ENCODE measurements at places on chromosomes 2 and 18. TPM values are rescaled to one million over a fixed set of nuclear protein-coding genes. Genes with fewer than 3 reads are reported as not detected.

The TUBA3E gene
- not detected for total RNA-seq

The SETBP1 gene
- 22.6 TPM for total RNA-seq

The TRIP12 gene
- total RNA-seq = 246 TPM

The MOGAT1 gene
- not detected for total RNA-seq

The ALPI gene
- total RNA-seq = not detected

The BABAM2 gene
- total RNA-seq = 46.7 TPM

The OR6B2 gene
- not detected for total RNA-seq

The C1QL2 gene
- total RNA-seq = not detected

Measured in activated CD4-positive, alpha-beta T cell treated with anti-CD3 and anti-CD28 coated beads, Interleukin-2, amount 10 ng/mL, durations not matched to agents 24 days and 14 days (primary cell).